ENCODE measurements at places on chromosomes 6 and 20.

- no peak for DNase-seq
These were observed 95.6 kb downstream of the RAMACL start for GRCh38 chr6:166490671-166491500.

- peak; percentile 45 for DNase-seq
These were observed 87.5 kb downstream of the CRYBG1 start for GRCh38 chr6:106448000-106448426.

- no peak for DNase-seq
These were observed 445.4 kb upstream of the DEFB115 start for GRCh38 chr20:30811885-30812671.

GRCh38 chr6:166277892-166278578 lies 30.2 kb downstream of the PRR18 start:
- DNase-seq: peak; percentile 10

GRCh38 chr6:3750317-3751076 lies 1.0 kb downstream of the PXDC1 start:
- no peak for DNase-seq

DNA sequence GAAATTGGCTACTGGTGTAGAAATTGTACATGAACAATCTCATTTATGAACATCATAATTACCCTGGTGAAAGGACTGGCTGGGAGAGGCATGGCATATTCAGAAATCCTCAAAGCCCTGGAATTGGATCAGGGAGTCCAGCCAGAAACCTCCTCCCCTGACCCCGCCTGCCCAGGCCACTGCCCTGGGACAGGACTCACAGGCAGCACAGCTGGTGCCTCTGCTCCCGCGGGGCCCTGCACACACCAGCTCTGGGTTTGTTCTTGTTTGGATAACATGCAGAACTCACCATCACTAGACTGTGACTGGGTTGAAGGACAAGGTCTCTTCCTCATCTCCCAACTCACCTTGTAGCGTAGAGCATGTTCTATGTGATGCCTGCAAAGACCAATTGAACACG lies 56.2 kb downstream of the AGPAT4 start:
- DNase-seq: no peak

DNA sequence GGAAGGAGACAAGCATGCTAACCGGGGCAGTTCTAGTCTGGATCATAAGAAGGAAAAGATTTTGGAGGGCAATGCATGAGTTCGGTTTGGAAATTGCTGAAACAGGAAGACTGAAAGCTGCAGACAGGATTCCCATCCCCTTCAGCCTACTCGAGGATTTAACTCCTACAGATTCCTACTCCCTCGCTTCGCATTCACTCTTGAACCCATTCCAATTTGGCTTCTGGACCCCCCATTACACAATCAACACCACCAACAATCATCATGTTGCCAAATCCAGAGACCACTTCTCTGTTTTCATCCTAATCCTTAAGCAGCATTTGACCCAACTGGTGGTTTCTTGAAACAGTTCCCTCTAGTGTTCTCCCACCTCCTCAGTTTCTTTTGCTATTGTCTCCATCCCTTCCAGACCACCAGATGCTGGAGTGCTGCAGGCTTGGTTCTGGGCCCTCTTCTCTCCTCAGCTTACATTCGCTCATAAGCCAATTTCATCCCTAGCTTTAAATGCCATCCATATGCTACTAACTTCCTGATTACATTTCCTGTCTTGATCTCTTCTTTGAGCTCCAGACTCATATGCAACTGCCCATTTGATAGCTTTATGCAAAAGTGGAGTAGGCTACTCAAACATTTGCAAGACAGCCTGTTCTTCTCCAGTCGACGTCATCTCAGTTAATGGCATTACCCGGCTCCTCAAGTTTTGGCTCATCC lies 66.5 kb downstream of the DTNBP1 start:
- no peak for DNase-seq

GRCh38 chr20:36153736-36154699 lies 522 bp upstream of the EPB41L1 start:
- DNase-seq: peak; percentile 55

DNA sequence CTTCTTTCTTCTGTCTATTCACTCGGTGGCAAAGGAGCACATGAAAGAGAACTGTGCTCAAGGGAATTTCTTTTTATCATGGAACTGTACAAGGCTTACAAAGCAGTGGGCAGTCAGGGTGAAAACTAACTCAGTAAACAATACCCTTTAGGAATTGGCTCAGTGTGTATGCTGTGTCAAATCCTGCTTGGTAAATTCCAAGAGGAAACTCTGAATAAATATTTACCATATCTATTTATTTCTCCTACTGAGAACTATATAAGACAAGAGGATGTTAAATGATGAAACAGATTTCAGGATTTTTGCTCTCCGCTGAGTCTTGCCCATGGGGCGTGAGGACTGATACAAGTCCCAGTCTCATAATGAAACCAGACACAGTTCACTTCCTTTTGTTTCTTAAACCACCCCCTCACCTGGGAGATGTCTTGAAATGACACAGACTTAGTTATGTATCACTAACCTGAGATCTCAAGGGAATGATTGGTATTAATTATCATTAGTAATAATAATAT lies 188.8 kb downstream of the BACH2 start:
- no peak for DNase-seq

DNA sequence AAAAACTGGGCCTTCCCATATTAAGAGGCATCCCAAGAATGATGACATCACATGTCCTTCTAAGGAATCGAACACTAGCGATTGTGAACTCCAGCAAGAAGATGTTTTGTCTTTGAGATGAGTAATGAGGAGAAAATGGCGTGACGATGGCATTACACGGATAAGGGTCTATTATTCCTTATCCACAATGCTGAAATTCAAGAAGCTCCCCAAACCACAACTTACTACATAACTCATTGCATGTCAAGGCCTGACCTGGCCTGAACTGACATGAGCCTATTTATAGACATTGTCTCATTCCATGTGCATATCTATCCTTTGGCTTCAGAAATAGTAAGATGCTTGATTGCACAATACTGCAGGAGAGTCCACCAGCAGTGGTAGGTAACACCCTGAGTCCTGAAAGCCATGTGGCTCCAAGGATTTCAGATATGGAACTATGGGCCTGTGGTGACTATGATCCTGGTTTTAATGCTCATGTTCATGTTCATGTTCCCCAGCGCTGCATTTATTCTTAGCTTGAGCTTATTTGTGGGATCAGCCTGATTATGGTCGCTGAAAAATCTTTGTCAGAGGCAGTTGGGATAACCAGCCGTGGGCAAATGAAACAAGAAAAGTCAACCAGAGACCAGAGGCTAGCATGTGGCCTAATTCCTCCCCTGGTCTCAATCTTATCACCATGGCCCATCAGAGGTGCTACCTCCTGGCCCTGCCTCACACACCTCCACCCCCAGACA lies 183.2 kb upstream of the JARID2 start:
- DNase-seq: no peak

DNA sequence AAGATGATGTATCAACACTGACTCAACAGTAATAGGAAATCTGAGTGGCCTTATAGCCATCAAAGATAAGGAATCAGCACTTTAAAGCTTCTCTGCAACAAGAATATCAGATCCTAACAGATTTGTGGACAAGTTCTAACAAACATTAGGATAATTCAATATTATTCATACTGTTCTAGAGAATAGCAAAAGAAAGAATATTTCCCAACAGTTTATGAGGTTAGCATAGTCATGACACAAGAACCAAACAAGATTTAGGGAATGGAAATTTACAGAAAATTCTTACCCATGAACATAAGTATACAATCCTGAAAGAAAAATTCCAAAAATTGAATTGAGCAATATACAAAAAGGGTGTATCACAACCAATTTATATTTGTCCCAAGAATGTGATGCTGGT lies 64.3 kb upstream of the BTBD3 start:
- DNase-seq: no peak

DNA sequence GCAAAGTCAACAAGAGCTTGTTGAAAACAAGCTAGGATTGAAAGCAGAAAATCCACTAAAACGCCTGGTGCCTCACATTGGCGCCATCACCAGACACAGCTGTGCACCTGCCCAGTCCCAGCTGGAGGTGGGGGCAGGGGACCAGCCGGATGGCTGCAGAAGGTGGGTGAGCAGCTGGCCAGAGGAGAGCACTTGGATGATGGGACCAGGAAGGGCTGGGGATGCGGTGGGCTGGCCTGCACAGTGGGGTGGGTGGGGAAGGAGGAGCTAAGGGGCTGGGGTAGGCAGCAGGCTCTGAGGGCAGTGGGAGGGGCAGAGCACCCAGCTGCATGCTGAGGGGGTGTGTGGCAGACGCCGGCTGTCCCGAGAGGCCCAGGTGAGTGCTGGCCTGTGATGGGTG lies 7.1 kb downstream of the CABLES2 start:
- DNase-seq: no peak

- no peak for DNase-seq
These were observed 12.5 kb upstream of the ETV7 start for GRCh38 chr6:36399970-36400369.

DNA sequence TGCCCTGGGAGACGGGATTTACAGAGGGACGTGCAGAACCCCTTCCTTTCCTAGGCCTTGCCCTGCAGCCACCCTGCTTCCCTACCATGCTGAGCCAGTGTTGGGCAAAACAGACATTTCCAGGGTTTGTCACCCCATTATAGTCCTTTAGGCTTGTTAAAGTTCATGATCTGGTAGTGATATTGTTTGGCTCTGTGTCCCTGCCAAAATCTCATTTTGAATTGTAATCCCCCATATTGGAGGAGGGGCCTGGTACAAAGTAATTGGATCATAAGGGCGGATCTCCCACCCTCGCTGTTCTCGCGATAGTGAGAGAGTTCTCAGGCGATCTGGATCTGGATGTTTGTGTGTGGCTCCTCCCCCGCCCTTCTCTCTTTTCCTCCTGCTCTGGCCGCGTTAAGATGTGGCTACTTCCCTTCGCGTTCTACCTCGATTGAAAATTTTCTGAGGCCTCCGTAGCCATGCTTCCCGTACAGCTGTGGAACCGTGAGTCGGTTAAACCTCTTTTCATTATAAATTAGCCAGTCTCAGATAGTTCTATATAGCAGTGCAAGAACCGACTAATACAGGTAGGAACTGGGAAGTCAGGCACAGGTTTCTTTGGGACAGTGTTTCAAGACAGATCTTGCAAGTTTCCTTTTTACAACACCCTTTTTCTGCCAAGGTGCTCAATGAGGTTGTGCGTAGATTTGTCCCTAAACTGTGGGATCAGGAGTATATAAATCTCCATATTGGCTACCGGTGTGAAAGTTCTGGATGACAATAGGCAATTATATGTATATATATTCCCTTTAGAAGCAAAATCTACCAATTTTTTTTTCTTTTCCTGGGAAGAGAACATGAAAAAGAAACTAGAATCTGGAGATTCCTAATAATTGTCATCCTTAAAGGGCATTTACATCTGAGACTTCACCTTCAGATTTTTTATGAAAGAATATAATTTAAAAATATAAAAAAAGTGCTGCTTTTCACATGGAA lies 152.1 kb downstream of the SAMD5 start:
- DNase-seq: no peak

Measured in stimulated activated CD8-positive, alpha-beta memory T cell treated with anti-CD3 and anti-CD28 coated beads, Interleukin-4, amount 100 ng/mL, for 48 hours (primary cell).